ENCODE measurements at places on chromosomes 5 and 9.

GRCh38 chr5:137191179-137191578 lies 307.9 kb downstream of the SPOCK1 start:
- DNase-seq = no peak

DNA sequence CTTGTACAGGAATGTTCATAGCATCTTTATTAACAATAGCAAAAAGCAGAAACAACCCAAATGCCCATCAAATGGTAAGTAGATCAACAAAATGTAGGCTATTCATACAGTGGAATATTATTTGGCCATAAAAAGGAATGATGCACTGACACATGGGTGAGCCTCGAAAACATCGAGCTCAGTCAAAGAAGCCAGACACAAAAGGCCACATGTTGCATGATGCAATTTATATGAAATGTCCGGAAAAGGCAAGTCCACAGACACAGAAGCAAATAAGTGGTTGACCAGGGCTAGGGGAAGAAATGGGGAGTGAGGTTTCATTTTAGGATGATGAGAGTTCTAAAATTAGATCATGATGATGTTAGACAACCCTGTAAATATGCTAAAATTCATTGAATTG lies 16.5 kb upstream of the SLC2A8 start:
- no peak for DNase-seq

DNA sequence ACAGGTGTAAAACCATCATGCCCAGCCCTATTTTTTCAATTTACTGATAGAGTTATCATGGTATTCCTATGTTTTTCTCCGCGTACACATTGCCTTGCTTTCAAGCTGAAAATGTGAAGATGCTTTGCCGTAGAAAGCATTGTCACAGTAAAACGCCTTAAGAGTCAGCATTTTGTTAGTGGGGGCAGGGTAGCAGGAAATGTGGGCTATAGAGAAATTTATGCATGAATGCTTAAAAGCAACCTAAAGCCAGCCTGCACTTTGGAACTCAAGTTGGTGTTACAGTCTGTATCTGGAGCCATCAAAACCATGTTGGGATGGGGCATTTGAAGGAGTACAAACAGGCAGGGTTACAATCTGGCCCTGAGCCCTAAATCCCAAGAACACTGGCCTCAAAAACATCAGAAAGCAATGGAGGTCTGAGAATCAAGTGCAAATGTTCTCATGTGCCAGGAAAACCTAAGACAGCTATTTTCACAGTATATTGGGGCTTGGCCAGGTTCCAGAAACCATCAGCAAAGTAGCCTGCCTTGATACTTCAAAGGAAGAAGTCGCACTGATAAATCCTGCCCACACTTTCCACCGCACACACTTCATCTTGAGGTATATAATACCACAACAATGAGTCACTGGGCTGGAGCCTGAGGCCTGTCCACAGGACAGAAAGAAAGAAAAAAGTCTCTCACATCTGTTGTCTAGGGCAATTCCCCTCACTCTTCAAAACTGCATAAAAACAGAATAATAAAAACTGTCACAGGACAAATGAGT lies 313.8 kb downstream of the ENC1 start:
- DNase-seq = no peak

- no peak for DNase-seq
Measured at GRCh38 chr9:112258106-112258505, 75.3 kb downstream of the PTBP3 start.

GRCh38 chr5:12141496-12141895 lies 237.2 kb upstream of the CTNND2 start:
- DNase-seq = no peak

GRCh38 chr5:131392466-131393095 lies 128.7 kb downstream of the CDC42SE2 start:
- no peak for DNase-seq

GRCh38 chr5:172733131-172733973 lies 37.6 kb downstream of the DUSP1 start:
- no peak for DNase-seq

DNA sequence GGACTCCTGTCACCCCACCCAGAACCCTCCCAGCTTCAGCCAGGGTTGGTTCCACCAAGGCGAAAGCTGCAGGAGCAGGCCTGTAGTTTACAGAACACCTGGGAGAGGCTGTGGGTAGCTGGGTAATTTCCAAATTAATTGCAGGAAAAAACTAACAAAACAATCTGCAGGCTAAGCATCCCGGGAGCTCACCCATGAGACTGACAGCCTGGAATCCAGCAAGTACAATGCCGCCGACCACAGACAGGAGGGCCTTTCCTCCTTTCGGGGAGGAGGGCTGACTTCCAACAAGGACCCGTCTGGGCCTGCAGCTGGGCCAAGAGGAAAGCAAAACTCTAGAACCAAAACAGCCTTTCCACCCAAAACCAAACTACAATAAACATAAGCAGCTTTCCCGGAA lies 10.3 kb downstream of the FOXE1 start:
- DNase-seq = no peak

DNA sequence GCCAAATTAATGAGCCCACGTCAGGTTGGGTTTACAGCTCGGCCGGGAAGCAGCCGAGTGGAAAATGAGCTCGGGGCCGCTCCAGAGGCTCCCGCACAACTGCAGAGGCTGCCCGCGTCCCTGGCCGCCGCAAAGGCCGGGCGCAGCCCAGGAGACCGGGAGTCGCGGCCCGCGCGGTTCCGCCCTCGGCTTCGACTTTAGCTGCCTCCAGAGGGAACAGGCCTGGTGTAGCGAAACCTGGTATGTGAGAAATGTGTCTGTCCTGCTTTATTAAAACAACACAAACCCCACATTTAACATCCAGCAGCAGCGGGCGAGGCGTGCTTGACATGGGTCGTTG lies 66.2 kb downstream of the FOXD1 start:
- DNase-seq = no peak

- no peak for DNase-seq
Measured at GRCh38 chr5:59066367-59067163, 483.7 kb downstream of the RAB3C start.

DNA sequence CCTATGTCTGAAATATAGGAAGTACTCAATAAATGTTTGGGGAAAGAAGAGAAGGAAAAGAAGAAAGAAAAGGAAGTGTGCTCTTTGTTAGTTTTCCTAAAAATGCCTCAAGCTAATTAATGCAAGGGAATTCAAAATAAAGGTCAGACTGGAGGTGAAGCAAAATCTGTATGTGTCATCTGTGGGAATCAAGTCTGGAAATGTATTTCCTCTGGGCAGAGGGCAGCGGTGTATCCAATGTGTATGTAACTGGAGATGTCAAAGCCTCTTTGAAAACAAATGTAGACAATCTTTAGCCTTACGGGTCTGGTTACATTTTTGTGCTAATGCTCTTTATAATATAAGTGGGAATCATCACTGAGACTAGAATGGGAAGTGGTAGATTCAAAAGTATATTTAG lies 471.4 kb downstream of the MAN2A1 start:
- no peak for DNase-seq

DNA sequence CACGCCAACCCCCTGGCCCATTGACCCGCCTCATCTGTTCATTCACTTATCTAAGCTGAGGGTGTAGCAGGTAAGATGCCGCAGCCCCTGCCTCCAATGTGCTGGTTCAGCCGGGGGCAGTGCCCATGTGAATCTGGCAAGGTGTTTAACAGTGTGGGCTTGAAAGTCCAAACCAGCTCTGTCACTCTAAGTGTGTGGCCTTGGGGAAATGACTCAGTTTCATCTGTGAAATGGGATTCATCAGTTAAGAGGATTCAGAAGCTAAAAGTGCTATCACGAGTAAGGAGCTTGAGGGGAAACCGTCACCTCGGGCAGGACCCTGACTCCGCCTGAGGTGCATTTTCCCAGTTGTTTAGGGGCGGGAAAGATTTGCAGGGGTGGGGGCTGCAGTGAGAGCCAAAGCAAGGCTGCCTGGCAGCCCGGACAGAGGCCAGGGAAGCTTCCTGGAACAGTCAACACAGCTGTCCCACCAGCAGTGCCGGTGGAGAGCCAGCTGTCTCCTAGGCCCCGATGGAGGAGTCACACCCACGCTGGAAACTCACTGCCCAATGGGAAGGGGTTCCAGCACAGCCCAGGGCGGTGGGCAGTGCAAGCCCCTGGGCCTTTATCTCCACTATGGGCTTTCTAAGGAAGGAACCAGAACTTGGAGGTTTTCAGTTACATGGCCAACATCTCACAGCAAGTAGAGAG lies 9.7 kb upstream of the URM1 start:
- peak; percentile 4 for DNase-seq

- peak; percentile 88 for DNase-seq
Measured at GRCh38 chr9:79264511-79265355, 307.0 kb upstream of the TLE4 start.

- DNase-seq = no peak
Measured at GRCh38 chr5:179373961-179374505, 28.8 kb upstream of the ADAMTS2 start.

GRCh38 chr5:31343946-31344345 lies 150.5 kb downstream of the CDH6 start:
- DNase-seq = no peak

DNA sequence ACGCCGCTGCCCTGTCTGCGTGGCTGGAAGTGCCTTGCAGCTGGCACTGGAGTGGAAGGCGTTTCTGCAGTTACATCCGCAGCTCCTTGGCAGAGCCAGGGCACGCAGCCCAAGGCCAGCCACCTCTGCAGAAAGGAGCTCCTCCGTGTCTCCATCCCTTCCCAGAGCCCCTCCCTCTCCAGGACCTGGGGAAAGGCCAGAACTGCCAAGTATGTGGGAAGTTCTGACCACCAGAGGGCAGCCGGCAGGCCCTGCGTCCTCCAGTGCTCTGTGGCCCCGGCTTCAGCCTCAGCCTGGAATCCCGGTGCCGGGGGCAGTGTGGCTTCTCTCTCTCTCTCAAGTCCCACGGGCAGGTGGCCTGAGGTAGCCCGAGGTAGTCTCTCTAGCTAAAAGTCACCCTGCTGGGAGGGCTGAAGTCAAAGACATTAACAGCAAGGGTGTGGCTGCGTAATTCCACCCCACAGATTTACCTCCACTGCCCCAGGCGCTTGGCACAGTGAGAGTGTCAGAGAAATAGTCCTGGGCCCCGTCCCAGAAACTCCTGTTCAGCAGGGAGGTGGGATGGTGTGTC lies 101.7 kb upstream of the FCN2 start:
- no peak for DNase-seq

GRCh38 chr5:98321361-98321760 lies 452.1 kb upstream of the RGMB start:
- DNase-seq = no peak

DNA sequence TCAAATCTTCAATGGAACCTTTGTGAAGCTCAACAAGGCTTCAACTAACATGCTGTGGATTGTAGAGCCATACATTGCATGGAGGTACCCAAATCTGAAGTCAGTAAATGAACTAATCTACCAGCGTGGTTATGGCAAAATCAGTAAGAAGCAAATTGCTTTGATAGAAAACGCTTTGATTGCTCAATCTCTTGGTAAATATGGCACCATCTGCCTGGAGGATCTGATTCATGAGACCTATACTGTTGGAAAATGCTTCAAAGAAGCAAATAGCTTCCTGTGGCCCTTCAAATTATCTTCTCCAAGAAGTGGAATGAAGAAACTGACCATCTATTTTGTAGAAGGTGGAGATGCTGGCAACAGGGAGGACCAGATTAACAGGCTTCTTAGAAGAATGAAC lies 54.7 kb upstream of the TTC39B start:
- DNase-seq = no peak

- DNase-seq = no peak
Measured at GRCh38 chr5:17147170-17147569, 70.3 kb upstream of the BASP1 start.

DNA sequence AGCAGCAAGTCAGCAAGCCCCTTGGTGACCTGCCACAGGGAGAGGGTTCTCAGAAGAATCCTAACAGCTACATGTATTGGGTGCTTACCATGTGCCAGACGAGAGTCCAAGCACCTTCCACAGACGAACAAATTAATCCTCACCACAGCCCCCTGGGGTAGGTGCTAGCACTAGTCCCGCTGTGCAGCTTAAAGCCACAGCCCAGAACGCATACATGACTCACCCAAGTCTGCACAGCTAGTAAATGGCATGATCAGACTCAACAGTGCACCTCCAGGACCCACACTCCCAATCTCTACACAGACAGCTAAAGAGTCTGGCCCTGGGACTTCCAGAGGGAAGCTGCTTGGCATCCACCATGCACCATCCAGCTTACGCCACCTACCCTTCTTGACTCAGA lies 111.5 kb downstream of the PAX5 start:
- no peak for DNase-seq

DNA sequence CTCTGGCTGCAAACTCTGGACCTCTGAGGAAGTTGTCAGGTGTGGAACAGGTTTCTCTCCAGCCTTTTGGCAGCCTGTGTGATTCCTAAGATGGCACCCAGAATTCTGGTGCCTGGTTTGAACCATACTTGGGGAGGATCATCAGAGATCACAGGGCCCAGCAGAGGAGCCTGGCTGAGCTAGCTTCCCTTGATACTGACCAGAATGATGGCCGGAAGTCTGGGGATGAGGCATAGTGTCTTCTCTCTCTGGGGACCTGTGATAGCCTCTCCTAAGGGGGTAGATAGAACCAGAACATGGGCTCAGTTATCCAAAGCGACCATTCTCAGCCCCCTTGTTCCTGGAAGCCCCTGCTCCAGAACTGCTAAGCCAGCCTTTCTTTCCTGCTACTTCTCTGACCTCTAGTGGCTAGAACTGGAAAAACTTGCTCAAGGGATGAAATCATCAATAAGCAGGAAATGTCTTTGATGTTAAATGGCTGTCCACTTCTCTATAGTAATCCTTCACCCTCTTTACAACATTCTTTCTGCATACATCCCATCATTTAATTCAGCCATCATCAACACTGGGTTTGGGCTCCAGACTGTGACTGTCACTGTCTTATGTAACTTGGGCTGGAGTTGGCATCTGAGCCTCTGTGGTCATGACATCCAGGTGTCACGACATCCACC lies 55.1 kb downstream of the C9orf152 start:
- DNase-seq = peak; percentile 45

- no peak for DNase-seq
Measured at GRCh38 chr5:91794856-91795548, 411.9 kb upstream of the ARRDC3 start.

DNA sequence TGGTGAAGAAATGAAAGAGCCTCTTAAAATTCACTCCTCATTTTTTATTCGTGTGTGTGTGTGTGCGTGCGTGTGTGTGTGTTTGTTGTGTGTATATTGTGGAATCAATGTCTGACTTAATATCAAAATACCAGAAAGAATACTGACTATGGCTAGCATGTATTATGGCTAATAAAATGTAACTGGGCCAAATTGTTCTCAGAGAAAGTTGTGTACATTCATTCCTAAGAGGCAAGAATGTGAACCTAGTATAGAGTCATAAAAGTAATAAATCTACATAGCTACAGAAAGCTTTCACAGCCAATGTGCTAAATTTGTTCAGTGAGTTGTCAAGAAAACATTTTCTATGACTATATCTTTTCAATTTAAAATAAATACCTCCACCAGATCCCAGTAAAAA lies 211.5 kb downstream of the EBF1 start:
- no peak for DNase-seq

- DNase-seq = no peak
Measured at GRCh38 chr9:16597136-16597535, 273.3 kb downstream of the BNC2 start.

DNA sequence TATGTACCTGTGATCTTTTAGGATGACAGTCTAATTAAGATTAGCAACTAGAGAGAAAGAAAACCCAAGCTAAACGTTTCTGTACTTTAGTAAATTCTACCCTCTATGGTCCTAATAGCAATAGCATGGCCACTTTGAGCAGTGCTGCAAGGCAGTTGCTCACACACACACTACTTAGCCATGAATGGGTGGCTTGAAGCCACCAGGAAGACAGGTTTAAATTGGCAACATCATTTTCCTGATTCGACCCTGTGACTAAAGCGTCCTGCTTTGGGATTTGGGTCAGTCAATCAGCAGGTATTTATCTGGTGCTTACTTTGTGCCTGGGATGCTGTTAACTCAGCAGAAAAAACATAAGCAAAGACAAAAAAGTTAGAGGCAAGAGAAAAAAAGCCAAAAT lies 150.6 kb downstream of the ARRDC3 start:
- no peak for DNase-seq

GRCh38 chr9:21994556-21995005 lies at the start of gene CDKN2B-AS1:
TSS of gene CDKN2B-AS1 (plus strand) at chr9:21994791.
- peak; percentile 95 for DNase-seq

Data from COR-L47 (cell line).